NCI-H82 (cell line): ENCODE measurements at places on chromosomes 2 and 18.
A peak's percentile ranks its signal among the peaks of the same experiment; 100 is the strongest.

- no peak for DNase-seq
Observed at GRCh38 chr2:53200072-53200471, 567.5 kb upstream of the CHAC2 start.

DNA sequence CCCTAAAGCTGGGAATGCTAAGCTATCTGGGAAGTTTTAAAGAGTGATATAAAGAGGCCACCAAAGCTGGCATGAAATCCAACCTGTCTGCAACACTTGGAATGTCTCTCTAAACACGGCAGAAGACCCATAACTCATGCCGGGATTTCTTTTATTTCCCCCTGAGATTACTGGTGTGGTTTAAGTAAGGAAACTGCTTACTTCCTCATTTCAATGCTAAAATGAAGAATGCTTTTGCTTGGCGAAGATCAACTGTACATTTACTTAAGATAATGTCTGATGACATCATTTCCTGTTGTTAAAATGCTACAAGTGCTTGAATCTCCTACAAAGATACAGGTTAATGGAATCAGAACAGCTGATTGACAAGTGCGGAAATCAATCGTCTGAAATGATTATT is 353.8 kb upstream of the SALL3 start:
- DNase-seq, result no peak

GRCh38 chr2:84285056-84285747 is 173.9 kb downstream of the SUCLG1 start:
- DNase-seq, result no peak

- DNase-seq, result no peak
Observed at GRCh38 chr2:101855776-101856175, 136.0 kb upstream of the IL1R2 start.

DNA sequence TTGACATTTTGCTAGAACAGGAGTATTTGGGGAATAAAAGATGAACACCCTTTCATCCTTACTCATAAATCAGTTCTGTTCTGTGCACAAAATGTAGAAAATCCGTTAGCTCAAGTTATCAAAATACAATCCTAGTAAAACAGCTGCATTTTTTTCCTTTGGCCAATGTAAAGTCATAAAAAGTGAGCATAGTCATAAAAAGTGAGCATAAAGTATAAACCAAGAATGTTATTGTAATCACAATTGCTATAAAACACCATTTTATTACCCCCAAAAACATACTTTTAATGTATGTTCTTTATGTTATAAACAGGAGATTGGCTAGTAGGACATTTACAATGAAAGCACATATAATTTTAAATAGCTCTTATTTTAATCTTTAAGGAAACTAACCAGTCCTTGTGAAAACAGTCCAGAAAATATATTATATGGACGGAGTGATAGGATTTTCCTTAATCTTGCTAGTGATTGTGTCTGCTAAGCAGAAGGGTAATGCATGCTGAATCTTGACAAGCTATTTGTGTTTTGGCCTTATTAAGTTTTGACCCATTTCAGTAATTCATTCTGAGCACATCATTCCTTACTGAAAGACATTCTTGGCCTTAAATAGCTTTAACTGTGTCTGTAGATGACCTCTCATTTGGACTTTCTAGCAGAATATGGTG is 891.8 kb downstream of the DSC3 start:
- DNase-seq, result no peak

DNA sequence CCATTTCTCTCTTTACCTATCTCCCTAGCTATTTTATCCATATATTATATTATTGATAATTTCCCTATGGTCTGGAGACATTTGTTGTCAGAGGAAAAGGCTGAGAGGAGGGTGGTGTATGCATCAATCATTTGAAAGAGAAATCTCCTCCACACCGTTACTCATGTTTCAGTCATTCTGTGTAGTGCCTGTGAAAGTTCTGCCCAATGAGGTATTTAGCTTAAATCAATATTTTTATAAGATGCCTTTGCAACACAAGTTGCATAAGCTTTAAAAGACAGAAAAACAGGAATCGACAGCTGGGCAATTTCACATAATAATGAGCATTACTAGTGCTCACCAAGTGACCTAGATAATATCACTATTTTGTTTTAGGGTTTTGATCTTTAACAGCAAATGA is 363.7 kb upstream of the FSIP2 start:
- no peak for DNase-seq

DNA sequence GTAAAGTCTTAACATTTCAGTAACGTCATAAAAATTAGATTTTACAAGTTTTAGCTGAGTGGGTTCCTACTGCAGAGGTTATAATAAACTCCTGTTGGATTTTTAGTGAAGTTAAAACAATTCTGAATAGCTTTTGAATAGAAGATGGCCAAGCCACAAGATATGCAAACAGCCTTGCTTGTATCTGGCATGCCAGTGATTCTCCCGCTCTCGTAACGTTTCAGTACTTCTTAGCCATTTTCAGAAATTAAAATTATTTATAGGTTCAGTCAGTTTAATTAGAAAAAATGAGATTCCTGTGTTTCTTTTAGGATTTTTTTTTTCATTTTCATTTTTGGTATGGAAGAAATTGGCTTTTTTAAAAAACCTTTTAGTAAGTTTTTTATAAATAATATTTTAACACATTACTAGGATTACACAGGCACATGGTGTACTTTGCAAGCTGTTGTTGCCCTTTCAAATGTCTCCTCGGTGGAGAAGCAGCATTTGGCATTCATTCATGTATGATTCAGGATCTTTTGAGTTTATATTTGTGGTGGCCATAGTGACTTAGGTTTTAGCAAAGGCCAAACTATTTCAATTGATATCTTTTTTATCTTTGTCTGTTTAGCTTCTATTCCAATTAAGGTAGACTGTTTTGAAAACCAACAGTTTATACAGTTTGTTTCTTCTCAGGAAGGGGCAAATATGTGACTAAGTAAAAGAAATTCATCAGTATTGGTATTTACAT is 30.6 kb upstream of the RND3 start:
- DNase-seq, result no peak

DNA sequence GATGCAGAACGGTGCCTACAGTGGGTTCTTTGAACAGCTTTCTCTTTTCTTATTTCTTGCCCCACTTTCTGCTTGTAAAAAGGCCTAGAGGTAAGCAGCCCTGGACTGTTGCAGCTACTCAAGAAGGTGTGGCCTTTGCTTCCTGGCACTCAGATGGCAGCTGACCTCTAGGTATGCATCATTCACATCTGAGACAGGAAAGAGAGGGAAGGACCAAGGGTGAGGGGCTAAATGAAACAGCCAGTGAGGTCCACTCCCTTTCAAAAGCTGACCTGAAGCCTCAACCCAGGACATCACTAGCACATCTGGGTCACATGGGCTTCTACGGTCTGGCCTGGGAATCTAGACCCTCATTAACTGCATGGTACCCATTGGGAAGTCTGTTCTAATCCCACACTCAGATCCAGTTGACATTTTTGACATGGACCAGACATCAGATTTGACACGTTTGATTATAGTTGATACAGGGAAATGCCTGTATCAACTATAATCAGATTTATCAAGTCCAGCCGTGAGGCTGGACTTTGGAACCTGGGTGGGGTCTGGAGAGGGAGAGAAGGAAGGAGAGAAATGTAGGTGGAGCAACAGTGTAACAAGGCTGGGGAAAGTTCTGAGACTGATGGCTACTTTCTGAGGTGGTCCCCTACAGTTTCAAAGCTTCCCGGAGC is 60.2 kb downstream of the E2F6 start:
- DNase-seq, result no peak

DNA sequence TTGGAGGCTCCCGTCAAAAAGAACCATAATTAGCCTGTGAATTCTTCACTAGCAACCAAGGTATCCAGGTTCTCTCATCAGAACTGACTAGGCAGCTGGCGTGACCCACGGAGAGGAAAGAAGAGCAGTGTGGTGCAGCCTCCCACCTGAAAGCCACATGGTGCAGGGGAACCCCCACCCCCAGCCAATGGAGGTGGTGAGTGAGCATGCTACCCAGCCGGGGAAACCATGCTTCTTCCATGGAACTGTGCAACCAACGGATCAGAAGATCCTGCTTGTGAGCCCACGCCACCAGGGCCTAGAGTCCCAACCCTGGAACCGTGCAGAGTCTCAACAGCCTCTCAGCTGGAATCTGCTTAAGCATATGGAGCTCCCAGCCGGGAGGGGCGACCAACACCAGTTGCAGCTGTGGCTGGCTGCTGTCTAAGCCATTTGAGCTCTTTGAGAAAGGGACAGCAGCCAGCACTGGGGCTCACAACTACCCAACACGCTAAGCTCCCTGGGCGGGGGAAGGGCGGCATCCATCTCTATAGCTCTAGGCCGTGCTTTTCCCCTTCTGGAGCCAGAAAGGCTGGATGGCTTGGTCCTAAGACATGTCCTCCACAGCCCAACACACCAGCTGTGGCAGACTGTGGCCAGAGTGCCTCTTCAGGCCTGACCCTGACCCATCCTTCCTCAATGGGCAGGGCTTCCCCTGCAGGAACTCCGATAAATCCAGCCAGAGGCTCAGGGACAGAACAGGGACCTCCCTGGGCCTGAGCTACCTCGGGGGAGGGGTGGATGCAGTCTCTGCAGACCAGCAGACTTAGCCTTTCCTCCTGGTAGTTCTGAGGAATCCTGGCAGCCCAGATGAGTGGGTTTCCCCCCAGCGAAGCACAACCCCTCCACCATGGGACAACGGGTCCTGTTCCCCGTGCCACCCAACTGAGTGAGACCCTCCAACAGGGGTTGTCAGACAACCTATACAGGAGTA is 151.4 kb upstream of the NXPH2 start:
- peak; percentile 74 for DNase-seq

DNA sequence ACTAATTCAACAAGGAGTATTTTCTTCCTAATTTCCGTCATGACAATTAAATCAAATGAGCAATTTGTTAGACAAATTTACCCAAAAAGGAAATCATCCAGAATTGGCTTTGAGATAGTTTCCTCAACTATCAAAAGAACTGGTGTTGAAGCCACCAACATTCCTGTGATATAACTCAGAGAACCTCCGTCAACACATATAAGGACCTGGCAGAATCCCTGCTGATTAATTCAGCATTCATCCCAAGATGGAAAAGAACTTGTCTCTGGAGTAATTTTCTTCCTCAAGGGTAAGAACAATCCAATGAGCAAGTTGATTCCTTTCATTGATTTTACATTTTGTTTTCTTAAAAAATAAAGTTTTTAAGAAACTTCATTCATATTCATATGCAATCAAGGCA is 62.0 kb downstream of the MBD2 start:
- no peak for DNase-seq

GRCh38 chr2:73730810-73731209 is 6.3 kb downstream of the TPRKB start:
- DNase-seq, result no peak

- DNase-seq, result no peak
Observed at GRCh38 chr2:189304360-189304759, 124.8 kb upstream of the COL5A2 start.

DNA sequence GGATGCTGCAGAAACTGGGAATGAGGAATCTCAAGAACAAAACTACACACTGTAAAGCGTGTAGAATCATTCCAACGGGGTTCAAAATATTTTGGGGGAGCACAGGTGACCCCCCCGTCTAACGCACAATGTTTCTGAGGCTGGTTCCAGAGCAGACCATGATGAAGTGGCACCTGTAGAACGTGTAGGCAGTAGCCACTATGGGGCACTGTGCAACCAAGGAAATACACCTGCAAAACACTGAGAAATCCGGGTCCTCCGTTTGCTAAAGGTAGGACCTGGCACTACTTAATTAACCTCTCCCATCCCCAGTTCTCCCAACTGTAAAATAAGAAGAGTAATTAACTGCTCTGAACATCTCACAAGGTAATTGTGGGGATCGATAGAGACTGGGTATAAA is 22.6 kb downstream of the ST6GAL2 start:
- peak; percentile 31 for DNase-seq

GRCh38 chr2:107607054-107607453 is 219.6 kb upstream of the RGPD4 start:
- DNase-seq, result no peak

DNA sequence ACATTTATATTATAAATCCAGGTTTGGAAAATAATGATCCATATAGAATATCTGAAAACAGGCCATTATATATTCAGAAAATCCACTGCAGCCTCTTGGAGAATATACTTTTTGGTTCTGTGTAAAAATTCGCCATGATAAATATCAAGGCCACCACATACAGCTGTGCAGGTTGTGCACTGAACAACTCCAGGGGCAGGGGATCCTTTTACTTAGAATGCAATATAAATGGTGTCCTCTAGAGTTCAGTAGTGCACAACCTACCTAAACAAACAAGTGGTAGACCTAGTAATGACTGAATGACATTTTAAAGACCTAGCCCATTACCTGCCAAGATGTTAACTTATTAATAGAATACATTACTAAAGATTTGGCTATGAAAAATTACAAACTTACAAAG is 22.4 kb downstream of the MOGAT1 start:
- peak; percentile 30 for DNase-seq

- DNase-seq, result no peak
Observed at GRCh38 chr2:227932403-227932802, 61.0 kb downstream of the DAW1 start.

- DNase-seq, result no peak
Observed at GRCh38 chr18:22933966-22934423, 867 bp downstream of the RBBP8 start.

DNA sequence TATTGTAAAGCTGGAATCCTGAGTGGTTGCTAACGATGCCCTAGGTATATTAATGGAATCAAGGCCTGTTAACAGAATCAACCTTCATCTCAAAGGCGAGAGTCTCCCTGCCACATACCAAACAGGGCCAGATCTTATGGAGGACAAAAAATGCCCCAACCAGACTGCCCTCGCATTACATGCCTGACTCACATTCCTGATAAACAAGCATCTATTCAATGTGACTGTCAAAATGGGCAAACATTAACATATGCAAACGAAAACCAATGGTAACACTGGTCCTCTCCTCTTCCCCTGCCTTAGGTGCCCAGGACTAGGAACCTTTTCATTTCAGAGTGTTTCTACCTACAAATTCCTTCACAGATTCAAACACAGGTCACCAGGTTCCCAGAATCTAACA is 83.4 kb downstream of the COL6A3 start:
- DNase-seq, result no peak

DNA sequence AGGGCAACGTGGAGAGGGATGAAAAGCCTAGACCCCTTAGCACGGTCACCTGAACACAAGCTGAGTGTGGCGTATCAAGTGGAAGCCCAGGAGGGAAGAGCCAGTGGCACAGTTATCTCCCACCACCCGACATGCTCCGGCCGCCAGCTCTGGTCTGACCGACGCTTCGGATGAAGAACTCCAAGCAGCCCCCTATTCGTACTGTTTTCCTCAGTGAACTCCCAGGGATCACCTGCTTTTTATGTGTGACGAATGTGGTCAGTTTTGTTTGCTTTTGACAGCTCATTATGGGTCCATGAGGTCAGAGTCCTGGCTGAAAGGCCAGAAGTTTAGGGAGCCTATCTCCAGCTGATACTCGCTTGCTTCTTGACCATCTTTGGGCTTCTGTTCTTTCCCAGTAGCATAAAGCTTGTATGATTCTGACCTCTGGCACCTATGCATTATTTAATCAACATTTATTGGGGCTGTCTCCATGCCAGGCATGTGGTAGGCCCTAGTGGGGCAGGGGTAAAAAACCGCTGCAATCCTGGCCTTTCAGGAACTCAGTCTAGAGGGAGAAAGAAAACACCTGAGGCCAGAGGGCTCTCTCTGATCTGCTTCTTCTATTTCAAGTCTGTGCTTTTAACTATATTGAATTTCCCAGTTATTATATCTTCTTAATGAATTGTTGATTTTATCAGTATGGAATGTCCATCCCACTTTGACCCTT is 33.0 kb upstream of the MRPL33 start:
- DNase-seq, result no peak
